Neural crest cell (in vitro differentiated cells): ENCODE measurements at places on chromosomes 2 and 18. TPM values are rescaled to one million over a fixed set of nuclear protein-coding genes. Genes with fewer than 3 reads are reported as not detected.

GRCh38 chr2:8522687-8523086, 159.2 kb upstream of the ID2 start:
- no peak for DNase-seq

The SKA1 gene
- 28.9 and 30.3 TPM in 2 replicates for total RNA-seq

The PSMA8 gene
- not detected in 2 replicates for total RNA-seq

- DNase-seq, result no peak
Measured at GRCh38 chr2:128280901-128281321, 37.8 kb downstream of the HS6ST1 start.

The SCN1A gene
- 7.7 and 8.6 TPM in 2 replicates for total RNA-seq

DNA sequence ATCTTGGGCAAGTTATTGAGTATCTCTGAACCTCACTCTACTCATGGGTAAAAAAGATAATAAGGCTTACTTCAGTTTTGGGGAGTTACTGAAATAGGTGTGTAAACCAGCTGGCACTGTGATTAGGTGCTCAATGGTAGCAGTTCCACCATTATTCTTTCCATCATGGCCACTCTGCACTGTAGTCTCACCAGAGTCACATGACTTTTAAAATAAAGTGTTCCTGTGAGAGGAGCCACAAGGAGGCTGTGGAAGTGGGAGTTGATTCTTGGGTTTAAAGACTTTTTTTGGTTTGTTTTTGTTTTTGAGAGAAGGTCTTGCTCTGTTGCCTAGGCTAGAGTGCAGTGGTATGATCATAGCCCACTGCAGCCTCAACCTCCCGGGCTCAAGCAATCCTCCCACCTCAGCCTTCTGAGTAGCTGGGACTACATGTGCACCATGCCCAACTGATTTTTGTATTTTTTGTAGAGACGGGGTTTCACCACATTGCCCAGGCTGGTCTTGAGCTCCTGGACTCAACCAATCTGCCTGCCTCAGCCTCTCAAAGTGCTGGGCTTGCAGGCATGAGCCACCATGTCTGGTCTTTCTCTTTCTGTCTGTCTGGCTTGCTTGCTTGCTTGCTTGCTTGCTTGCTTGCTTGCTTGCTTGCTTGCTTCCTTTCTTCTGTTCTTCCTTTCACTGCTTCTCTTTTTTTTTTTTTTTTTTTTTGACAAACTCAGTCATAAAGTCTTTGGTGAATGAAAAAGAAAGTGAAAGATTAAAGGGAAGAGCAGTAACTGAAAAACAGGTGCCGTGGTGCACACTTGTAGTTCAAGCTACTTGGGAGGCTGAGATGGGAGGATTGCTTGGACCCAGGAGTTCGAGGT, 21.2 kb upstream of the ACVR1 start:
- no peak for DNase-seq

- DNase-seq, result no peak
Measured at GRCh38 chr2:75241696-75242095, 42.4 kb upstream of the TACR1 start.

DNA sequence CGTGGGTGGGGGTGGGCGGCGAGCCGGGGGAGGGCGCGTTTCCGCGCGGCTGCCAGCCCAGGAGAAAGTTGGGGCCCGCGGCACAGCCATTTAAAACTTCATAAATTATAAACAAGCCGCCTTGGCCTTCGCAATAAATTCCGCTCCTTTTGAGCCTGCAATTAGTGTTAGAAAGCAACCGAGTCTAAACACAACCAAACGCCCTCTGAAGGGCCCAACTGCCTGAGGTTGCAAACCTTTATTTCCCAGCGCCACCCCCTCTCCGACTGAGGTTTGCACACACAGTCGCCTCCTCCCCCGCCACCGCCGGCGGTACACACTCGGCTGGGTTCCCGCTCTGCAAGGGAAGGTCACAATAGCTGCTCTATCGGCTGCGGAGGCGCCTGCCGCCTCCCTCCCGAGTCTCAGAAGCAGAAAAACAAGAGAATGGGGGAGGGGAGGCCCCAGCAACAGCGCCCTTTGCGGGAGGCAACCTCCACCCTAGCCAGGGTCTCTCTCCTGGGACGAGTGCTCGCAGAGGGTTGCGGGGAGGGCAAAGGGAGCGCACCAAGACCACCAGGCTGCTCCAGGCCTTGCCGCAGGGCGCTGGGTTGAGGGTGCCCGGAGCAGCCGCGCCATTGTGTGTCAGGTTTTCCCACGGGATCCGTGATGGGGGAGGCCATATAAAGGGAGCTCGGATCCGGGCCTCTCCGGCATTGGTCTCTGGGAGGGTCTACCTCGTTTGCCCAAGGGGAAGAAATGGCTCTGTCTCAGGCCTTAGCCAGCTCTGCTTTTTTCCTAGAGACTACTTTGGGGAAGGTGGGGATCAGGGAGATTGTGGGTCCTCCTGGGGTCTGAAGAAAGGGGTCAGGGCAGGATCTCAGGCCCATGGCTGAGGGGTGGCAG, 13.4 kb upstream of the HOXD1 start:
- no peak for DNase-seq

The ACADL gene
- 0.35 TPM in 1 of 2 replicates, not detected in the other for total RNA-seq

The KIAA2012 gene
- total RNA-seq, result 0.07 and 0.34 TPM in 2 replicates

The FAM136A gene
- 76.9 and 79.1 TPM in 2 replicates for total RNA-seq

DNA sequence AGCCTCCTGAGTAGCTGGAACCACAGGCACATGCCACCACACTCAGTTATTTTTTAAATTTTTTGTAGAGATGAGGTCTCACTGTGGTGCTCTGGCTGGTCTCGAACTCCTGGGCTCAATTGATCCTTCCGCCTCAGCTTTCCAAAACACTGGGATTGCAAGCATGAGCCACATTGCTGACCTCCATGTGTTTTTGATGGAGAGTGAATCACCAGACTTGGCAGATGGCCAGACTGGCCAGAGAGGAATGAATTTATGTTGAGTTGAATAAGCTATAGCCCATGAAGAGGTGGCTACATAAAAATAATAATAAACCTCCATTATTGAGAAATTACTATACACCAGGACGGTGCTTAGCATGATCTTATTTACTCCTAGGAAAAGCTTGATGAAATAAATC, 91.5 kb downstream of the MREG start:
- DNase-seq, result no peak

GRCh38 chr2:122908159-122908558, 1116.9 kb upstream of the CNTNAP5 start:
- no peak for DNase-seq

DNA sequence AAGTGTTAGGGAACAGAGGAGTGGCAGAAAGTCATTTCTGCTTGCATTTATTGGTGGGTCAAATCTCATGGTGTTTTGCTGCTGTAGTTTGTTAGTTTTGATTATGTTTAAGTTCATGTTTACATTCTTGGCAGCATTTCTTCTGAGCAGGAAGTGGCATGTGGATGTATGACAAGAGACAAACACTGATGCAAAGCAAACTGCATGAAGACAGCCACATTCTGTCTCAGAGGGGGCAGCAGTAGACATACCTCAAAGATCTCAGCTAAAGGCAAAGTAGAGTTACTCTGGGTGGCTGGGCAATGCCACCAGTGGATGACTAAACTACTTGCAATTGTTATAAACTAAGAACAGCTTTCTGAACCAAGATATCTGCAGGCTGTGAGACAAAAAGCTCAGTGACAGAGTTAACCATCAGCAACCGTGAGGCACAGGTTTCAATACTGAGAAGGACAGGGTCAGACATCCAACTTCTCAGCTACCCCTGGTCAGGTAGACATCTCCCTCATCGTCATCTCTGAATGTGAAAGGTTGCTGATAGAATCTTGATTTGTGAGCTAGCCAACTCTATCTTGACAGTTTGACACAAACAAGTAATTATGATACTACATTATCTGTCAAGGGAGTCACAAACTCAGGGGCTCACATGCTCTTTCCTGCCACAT, 16.4 kb downstream of the GALNT3 start:
- DNase-seq, result no peak

DNA sequence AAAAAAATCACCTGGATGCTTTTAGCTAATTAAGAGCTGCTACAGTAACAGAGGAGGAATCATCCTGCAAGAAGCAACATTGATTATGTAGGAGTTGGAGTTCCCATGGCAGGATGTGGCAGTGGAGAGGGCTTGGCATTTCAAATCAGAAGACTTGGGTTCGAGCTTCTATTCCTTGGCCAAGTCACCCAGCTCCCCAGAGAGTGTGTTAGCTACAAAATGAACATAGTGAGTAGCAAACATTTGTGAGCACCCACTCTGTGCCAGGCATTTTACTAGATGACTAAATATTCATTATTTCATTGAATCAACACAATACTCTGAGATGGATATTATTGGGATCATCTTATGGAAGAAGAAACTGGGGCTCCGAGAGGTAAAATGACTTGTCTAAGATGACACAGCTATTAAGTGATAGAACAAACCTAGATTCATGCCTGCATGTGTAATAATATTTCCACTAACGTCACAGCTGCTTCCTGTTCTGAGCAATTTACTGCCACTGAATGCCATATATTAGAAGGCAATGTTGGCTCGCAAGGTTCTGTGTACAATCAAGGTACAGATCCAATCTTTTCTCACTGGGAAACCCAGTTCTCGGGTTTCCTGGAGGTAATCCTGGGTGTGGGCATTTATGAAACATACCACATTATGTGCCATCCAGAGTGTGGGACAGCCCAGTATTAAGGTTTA, 18.0 kb downstream of the NTSR2 start:
- DNase-seq, result no peak

- no peak for DNase-seq
Measured at GRCh38 chr2:168323529-168324021, 76.2 kb upstream of the STK39 start.

The TGIF1 gene
- total RNA-seq, result 49.1 and 57.9 TPM in 2 replicates

- DNase-seq, result no peak
Measured at GRCh38 chr2:40937284-40937683, 485.4 kb upstream of the SLC8A1 start.

The HSBP1L1 gene
- total RNA-seq, result 0.58 TPM in 1 of 2 replicates, not detected in the other

GRCh38 chr18:43271593-43272432, 5.5 kb downstream of the SYT4 start:
- peak; percentile 50 for DNase-seq

The FAM161A gene
- total RNA-seq, result 21.9 and 23.4 TPM in 2 replicates

The DPP10 gene
- total RNA-seq, result 2.1 and 3.0 TPM in 2 replicates

The FOXI3 gene
- total RNA-seq, result 0.12 TPM in 1 of 2 replicates, not detected in the other

GRCh38 chr2:212831671-212832199, 293.1 kb upstream of the ERBB4 start:
- no peak for DNase-seq

GRCh38 chr2:85605406-85606115, 3.1 kb upstream of the TMEM150A start:
- DNase-seq, result no peak

DNA sequence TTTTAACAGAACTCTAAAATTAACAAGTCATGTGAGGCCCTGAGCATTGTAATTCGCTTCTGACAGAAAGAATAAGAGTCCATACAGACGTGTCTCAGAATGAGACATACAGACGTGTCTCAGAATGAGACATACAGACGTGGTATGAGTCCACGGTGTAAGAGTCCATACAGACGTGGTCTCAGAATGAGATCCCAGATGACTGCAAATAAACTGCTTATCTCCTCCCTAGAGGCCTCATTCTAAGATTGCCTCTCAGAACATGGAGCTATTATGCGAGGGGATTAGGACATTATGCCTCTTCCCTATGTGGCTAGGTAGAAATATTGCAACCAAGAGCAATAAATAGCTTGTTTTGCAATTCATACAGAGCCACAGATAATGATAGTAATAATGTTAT, 63.9 kb downstream of the NEB start:
- DNase-seq, result no peak

DNA sequence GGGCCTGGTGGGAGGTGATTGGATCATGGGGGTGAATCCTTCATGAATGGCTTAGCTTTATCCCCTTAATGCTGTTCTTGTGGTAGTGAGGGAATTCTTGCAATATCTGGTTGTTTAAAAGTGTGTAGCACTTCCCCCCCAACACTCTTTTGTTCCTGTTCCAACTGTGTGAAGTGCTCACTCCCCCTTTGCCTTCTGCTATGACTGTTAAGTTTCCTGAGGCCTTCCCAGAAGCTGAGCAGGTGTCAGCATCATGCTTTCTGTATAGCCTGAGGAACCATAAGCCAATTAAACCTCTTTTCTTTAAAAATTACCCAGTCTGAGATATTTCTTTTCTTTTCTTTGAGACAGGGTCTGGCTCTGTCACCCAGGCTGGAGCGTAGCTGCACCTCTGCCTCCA, 139.4 kb downstream of the RNF152 start:
- DNase-seq, result no peak

GRCh38 chr2:5803547-5803946, 111.4 kb downstream of the SOX11 start:
- no peak for DNase-seq

The NEB gene
- total RNA-seq, result 0.57 and 0.77 TPM in 2 replicates

DNA sequence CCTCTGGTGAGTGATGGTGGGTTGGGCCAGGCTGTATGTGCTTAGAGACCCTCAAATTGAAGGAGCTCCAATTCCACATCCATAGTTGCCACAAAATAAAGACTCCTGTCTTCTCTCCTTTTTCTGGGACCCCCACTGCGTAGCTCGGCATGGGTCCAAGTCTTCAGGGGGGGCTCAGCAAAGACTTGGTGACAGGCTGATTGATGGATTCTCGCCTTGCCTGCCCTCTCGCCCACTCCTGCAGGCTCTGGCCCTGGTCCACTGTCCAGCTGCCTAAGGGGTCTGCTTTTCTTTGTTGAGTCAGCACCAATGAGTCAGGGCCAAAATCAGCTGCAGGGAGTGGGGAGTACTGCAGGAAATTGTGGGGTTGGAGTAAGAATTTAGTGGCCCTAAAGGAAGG, 21.5 kb downstream of the RPL37A start:
- DNase-seq, result no peak

DNA sequence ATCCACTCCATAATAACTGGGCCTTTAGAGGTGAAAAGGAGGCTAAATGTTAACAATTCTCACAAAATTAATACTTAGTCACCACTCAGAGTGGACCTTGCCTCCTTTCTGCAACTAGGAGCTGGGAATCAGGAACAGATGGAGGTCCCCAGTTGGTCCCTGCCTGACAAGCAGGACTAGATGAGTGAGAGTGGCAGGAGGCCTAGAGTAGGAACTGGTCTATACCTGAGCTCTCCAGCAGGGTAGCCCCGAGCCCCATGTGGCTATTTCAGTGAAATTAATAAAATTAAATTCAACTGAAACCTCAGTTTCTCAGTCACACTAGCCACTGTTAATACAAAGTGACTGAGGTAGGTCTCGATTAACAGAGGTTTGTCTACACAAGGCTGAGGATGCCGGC, 150.5 kb downstream of the MYO5B start:
- DNase-seq, result no peak

The RGPD8 gene
- total RNA-seq, result 4.3 and 4.8 TPM in 2 replicates

DNA sequence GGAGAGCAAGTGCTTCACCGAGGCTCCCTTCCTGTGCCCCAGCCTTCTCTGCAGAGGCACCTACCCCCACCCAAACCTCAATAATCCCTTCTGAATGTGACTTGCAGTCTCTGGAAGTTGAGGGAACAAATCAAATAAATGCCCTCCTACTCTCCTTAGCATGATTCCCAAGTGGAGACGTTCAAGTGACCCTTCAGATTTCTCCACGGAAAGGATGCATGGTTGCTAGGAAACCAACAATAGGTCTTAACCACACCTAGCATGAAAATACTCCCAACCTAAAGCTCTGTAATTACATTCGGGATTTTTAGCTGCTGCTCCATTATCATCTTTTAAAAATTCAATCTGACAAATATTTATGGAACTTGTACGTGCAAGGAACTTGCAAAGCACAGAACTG, 50.2 kb upstream of the CABLES1 start:
- DNase-seq, result no peak
